ENCODE measurements at places on chromosomes 2 and 18.

DNA sequence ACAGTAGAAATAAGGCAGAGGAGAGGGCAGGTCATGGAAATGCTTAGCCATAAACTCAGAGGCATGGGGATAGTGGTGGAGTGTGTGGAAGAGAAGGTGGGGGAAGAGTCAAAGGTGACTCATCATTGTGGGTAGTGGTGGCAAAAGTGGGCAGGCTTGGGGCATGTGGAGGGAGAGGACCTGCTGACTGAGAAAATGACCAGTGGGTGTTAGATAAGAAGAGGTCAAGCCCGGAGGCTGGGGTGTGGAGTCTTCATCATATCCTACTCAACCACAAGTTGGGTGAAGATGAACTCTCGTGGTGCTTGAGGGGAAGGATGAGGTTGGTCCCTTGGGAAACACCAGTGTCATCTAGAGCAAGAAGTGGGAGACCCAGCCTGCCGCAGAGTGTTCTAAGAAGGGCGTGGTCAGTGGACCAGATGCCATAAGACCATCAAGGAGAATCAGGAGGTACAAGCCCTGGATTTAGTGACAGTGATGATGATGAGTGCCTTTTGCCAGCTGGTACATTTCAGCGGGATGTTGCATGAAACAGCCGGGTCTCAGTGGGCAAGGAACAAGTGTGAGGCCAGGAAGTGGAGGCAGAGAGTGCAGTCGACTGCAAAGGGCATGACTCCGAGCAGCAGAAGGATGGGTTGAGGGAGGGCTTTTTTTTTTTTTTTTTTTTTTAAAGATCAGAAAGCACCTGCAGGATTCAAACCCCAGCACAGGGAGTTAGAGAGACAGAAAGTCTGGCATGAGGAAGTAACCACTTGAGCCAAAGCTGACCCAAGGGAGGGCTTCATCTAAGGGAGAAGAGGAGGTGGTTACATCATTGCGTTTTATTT, 122.6 kb upstream of the SPRED2 start:
- DNase-seq = no peak

DNA sequence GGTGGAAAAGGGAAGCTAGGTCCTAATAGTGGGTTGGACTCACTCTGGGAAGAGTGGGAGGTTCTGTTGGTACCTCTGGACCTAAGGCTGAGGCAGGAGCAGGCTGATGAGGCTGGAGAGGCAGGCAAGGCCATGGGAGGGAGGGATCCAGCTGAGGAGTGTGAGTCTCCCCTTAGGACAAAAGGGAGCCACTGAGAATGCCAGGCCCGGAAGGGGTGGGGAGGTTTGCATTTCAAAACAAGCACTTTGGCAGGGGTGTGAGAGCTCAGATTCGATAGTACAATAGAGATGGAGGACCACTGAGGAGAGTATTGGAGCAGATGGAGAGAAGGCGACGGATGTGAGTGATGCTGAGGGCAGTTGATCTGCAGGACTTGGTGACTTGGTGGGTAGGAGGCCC, 132.1 kb upstream of the CAPN13 start:
- no peak for DNase-seq

DNA sequence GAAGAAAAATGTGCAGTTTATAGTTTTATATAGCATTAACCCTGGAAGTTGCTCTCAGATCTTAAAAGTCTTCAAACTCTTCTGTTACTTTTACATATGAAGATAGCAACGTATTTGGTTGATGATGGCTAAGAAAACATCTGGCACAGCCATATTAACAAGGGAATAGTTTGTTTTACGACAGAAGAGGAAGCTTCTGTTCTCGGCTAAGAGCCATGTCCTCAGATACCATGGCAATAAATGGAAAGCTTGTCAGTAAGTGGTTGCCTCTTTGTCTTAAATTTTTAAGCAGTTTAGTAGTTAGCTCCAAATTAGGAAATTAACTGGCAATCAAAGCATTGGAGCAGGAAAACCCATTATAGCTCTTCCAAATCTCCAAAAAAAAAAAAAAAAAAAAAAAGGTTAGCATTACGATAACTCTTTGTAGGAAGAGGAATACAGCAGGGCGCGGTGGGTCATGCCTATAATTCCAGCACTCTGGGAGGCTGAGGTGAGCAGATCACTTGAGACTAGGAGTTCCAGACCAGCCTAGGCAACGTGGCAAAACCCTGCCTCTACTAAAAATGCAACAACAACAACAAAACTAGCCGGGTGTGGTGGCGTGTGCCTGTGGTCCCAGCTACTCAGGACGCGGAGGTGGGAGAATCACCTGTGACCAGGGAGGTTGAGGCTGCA, 4.5 kb upstream of the STON1 start:
- no peak for DNase-seq

GRCh38 chr2:241154915-241155314, 4.6 kb downstream of the PPP1R7 start:
- no peak for DNase-seq

DNA sequence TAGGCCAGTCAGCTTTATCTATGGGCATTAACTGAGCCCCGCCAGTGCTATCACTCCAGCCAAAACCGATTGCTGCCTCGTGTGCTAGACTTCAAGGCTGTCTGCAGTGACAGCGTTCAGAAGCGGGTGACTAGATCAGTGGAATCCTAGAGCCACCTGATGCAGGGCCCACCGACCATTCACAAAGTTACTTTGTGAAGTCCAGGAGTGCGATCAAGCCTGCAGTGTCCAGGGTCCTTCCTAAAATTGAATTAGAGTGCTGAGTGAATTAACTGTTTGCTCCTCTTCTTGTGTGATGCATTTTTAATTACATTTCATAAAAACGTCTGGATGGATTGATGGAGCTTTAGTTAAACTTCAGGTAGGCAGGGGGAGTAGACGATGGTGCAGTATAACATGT, 13.9 kb downstream of the PCARE start:
- no peak for DNase-seq

- no peak for DNase-seq
Observed at GRCh38 chr2:24568551-24568950, 77.5 kb downstream of the NCOA1 start.

DNA sequence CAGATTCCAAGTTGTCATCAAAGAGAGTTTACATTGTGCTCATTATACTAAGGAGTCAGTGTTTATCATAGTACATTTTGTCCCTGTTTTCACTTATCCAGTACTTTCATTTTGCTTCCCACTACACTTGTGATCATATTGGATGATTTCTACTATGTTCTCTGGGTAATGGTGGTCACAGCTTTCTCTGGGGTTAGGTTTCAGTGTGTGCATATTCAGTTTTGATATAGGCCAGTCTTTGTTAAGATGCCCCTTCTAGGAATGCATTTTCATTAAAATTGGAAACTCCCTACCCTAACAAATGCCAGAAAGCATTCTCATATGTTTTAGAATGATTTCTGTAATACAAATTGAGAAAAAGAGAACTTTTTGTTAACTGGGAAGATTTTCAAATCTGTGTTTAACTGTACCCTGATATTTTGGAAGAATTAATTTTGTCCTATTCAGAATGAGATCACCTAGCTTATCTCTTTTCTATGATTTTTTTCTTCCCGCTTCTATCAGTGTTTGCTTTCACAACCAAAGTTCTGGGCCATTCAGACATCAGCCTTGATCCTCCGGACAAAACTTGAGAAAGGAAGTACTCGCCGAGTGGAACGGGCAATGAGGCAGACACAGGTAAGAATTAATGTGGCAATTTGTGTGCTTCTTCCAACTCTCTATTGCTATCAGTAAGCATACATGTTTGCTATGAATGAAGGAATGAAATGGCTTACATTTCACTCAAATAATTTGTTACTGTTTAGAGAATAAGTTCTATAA, 74.6 kb downstream of the TTC27 start:
- DNase-seq = no peak

DNA sequence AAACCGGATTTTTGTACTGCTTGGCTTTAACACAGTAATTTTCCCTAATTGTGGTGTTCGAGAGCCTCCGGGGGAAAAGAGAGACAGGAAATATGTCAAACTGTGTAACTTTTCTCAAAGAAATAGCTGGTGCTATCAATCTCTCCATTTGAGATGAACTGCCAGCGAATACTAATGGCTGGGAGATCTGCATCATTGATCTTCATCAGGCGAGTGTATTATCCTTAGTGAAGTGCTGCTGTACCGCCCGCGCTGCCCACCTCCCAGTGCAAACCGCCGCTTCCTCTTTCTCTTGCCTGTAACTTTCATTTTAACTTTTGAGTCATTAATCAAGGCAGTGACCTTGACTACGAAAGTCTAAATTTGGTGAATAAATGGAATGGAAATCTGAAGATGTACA, 246.1 kb upstream of the ST6GAL2 start:
- no peak for DNase-seq

DNA sequence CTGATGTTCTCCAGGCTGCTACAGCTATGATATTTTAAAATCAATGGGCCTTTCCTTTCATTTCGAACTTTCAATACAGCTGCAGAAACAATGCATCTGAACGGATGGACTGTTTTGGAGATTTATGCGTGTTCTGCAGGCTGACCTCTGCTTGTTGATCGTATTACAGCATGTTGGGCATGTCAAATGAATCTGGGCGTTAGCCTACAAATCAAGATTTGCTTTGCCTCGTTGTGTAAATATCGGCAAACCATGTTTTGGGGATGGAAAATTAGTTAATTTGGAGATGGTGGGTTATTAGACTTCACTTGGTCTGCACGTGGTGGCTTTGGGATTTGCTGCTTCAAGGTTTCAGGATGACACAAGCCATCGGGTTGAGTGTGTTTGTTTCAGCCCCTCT, 129.3 kb downstream of the AGAP1 start:
- no peak for DNase-seq

DNA sequence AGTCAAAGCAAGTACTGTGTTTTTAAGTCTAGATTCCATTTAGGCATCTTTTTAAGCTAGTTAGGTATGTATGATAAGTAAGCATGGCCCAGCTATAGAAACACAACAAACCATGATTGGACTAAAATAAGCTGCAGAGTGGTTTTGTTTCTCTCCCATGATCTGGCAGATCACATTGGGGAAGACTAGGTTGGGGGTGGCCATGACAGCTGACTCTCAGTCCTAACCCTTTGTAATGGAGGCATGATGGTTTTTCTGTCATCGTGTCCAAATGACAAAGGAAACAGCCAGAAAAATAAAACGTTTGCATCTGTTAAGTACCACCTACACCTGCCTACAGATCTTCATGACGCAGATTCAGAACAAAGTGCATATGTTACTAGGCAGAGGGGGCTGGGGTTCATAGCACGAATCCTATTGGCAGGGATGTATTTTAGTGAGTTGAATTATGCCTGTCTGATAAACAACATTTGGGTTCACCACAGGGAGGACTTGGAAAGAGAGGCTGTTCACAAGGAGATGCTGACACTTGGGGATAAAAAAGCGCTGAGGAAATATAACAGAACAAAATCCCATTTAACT, 33.8 kb upstream of the GALNT5 start:
- DNase-seq = no peak

DNA sequence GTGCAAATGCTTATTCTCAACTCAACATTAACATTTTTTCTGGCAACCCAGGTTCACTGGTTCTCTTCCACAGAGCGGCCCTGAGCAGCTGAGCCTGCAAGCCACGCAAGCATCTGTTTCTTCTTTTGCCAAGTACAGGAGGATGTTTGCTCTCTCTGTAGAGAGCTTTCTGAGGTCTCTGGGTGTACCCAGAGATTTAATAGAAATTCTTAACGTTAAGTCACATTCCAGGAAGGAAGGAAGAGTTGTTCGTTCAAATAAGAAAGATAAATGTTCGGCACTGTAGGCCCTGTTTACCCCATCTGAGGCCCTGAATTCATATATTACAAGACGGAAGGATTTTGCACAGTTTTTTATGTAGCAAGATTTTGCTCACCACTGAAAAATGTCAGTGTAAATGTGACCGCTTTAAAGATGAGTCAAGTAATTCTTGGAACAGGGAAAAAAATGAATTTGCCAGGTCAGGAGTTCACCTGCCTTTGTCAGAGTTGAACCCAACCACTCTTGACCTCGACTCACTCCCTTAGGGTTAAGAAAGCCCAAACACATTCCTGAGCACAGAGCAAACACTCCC, 30.1 kb downstream of the KCTD18 start:
- no peak for DNase-seq

DNA sequence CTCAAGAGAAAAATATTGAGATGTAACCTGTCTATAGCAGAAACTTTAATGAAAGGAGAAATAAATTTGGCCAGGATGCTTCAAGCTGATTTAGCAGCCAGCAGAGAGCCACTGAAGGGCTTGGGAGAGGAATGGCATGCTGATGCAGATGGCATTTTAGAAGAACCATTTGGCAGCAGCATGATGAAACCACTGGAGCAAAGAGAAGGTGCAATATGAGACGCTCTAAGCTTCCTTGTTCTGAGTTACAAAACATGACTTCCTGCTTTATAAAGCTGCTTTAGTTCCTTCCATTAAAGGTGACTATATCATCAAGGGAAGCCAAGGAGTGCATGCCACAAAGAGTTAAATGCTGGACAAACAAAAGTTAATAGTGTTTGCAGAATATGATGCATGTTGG, 189.7 kb downstream of the PID1 start:
- no peak for DNase-seq

- no peak for DNase-seq
Observed at GRCh38 chr2:48232351-48232750, 297.6 kb upstream of the STON1 start.

DNA sequence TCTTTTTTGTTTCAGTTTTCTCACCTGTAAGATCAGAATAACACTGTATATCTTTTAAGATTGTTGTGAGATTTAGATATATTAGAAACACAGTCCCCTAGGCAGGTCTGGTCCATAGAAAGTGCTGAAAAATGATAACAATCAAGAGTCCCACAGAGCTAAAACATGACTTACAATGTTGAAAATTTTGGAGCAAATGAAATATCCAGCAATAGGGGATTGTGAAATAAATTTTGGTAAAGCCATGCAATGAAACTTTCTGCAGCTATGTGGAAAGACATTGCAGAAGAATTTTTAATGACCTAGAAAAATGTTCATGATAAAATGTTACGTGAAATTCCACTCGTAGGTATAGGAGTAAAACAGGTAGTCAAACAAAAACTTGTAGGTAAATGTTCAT, 127.6 kb upstream of the SERPINE2 start:
- DNase-seq = no peak

- DNase-seq = no peak
Observed at GRCh38 chr2:24540011-24540477, 49.0 kb downstream of the NCOA1 start.

- no peak for DNase-seq
Observed at GRCh38 chr2:154484338-154485099, 214.0 kb upstream of the KCNJ3 start.

- DNase-seq = no peak
Observed at GRCh38 chr2:216289470-216289869, 82.8 kb downstream of the MARCHF4 start.

GRCh38 chr18:59718108-59718463, 20.9 kb upstream of the CCBE1 start:
- no peak for DNase-seq

GRCh38 chr18:77208964-77209363, 40.7 kb upstream of the GALR1 start:
- DNase-seq = no peak

- DNase-seq = no peak
Observed at GRCh38 chr18:35239314-35239713, 1.5 kb upstream of the ZNF397 start.

- DNase-seq = no peak
Observed at GRCh38 chr2:9638532-9638931, 7.7 kb upstream of the YWHAQ start.

All from epithelial cell of proximal tubule (primary cell).